Spinal cord (tissue), 10 donors: ENCODE measurements at places on chromosomes 1 and 21.
A peak's percentile ranks its signal among the peaks of the same experiment; 100 is the strongest.

DNA sequence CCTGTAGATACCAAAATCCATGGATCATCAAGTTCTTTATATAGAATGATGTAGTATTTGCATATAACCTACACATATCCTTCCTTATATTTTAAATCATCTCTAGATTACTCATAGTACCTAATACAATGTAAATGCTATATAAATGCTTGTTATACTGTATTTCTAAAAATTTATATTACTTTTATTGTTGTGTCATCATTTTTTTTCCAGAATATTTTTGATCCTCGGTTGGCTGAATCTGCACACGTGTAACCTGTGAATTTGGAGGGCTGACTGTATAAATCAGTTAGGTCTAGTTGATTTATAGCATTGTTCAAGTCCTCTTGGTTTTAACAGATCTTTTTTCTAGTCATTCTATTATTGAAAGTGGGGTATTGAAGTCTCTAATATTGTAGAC is 23.3 kb downstream of the OBSCN start:
- H3K27me3 ChIP-seq = no peaks in the 10 kb centered on the region
- no peaks in the 10 kb centered on the region for H3K4me1 ChIP-seq
- DNase-seq = no peak

- DNase-seq = no peak
- H3K27ac ChIP-seq = no peak overlapping the region
- peaks cover 2% of the 10 kb centered on the region for H3K36me3 ChIP-seq
- H3K4me1 ChIP-seq = peaks cover 44% of the 10 kb centered on the region
- no peaks in the 10 kb centered on the region for H3K27me3 ChIP-seq
Observed at GRCh38 chr1:7450838-7451237, 320.3 kb upstream of the VAMP3 start.

DNA sequence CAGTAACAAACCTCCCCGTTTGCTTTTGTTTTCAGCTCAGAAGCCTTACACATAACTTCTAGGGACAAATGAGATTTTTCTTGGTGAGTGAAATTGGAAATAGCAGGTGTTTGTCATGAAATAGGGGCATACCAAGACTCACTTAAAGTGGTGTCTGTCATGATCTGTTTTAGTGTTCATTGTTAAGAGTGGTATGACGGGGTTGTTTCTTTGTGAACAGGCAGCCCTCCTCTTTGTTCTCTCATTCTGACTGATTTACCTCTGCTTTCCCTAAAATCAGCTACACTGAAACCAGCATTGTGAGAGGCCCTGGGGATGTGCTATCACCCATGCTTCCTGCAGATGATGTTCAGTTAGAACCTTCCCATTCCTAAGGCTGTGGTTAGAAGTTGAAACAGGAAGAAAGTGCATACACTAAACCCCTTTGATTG is 2.5 kb upstream of the ERO1B start:
- H3K36me3 ChIP-seq = no peaks in the 10 kb centered on the region
- no peak overlapping the region for H3K4me3 ChIP-seq
- no peak overlapping the region for H3K27ac ChIP-seq
- peaks cover 8% of the 10 kb centered on the region for H3K4me1 ChIP-seq
- peaks cover 6% of the 10 kb centered on the region for H3K27me3 ChIP-seq
- no peak for DNase-seq

- no peak overlapping the region for H3K4me3 ChIP-seq
- no peaks in the 10 kb centered on the region for H3K27me3 ChIP-seq
- DNase-seq = no peak
- no peaks in the 10 kb centered on the region for H3K4me1 ChIP-seq
Observed at GRCh38 chr1:243594455-243594854, 255.6 kb downstream of the AKT3 start.

DNA sequence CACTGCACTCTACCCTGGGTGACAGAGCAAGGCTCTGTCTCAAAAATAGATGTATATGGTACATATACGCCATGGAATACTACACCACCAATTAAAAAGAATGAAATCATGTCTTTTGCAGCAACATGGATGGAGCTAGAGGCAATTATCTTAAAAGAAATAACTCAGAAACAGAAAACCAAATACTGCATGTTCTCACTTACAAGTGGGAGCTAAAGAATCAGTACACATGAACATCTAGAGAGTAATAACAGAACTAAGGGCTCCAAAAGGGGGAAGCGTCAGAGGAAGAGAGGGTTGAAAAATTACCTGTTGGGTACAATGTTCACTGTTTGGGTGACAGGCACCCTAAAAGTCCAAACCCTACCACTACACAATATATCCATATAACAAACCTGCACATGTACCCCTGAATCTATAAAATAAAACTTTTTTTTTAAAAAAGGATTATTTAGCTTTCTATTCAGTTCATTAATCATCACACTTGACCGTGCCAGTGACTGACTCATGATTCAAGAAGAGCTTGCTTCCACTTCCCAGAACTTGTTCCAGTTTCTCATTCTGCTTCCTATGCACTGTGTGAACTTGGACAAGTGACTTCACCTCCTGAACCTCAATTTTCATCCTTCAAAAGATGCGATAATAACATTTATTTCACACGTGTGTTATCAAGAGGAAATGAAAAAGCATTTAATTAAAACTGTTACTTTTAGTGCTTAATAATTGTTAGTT is 109.6 kb downstream of the PLPP3 start:
- H3K36me3 ChIP-seq = no peaks in the 10 kb centered on the region
- no peaks in the 10 kb centered on the region for H3K27me3 ChIP-seq
- no peak for DNase-seq
- no peak overlapping the region for H3K4me3 ChIP-seq
- H3K27ac ChIP-seq = no peak overlapping the region

DNA sequence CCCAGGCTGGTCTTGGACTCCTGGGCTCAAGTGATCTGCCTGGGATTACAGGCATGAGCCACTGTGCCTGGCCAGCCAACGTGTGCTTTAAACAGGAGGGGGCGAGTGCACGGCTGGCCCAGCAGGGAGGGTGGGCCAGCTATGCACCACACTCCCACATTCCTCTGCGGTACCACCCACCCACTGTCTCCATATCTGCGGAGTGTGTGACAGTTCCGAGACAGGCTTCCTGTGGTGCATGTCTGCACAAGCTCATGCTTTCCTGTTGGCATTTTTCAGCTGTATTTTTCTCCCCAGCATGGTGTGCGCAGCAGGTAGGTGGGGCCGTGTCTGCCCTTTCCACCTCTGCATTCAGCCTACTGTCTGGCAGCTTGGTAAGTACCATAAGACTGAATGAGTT is 183.3 kb downstream of the AJAP1 start:
- peaks cover 6% of the 10 kb centered on the region for H3K4me1 ChIP-seq
- H3K4me3 ChIP-seq = no peak overlapping the region
- no peak for DNase-seq
- no peaks in the 10 kb centered on the region for H3K36me3 ChIP-seq
- H3K27ac ChIP-seq = no peak overlapping the region

GRCh38 chr1:39758556-39759435 is 12.4 kb downstream of the OXCT2 start:
- H3K27ac ChIP-seq = no peak overlapping the region
- no peaks in the 10 kb centered on the region for H3K4me1 ChIP-seq
- peaks cover 67% of the 10 kb centered on the region for H3K36me3 ChIP-seq
- H3K4me3 ChIP-seq = no peak overlapping the region
- H3K27me3 ChIP-seq = no peaks in the 10 kb centered on the region
- DNase-seq = no peak

- peak overlapping the region; percentile 18 for H3K27ac ChIP-seq
- no peaks in the 10 kb centered on the region for H3K4me1 ChIP-seq
- no peak overlapping the region for H3K4me3 ChIP-seq
- no peaks in the 10 kb centered on the region for H3K27me3 ChIP-seq
- no peak for DNase-seq
Observed at GRCh38 chr1:161866241-161866640, 100.1 kb downstream of the ATF6 start.

- no peak for DNase-seq
- no peaks in the 10 kb centered on the region for H3K4me1 ChIP-seq
- H3K4me3 ChIP-seq = no peak overlapping the region
- H3K27me3 ChIP-seq = no peaks in the 10 kb centered on the region
- H3K36me3 ChIP-seq = no peaks in the 10 kb centered on the region
Observed at GRCh38 chr1:194024659-194025058, 838.2 kb upstream of the B3GALT2 start.

DNA sequence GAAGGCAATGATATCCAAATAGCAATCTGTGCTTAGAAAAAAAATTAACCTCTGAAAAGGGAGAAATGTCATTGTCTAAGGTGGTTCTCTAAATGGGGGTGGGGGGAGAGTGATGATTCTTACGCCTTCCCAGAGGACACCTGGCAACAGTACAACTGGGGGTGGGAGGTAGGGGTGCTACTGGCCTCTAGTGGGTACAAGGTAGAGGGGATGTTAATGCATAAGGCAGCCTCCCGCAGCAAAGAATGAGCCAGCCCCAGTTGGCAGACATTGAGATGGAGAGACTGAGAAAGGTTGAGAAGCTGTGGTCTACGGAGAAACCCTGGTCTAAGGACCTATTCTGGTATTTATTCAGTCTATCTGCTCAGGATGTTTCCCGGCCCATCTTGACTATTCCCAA is 472.2 kb upstream of the RUNX1 start:
- no peak overlapping the region for H3K4me3 ChIP-seq
- H3K27me3 ChIP-seq = no peaks in the 10 kb centered on the region
- no peak overlapping the region for H3K27ac ChIP-seq
- no peak for DNase-seq
- H3K36me3 ChIP-seq = no peaks in the 10 kb centered on the region
- no peaks in the 10 kb centered on the region for H3K4me1 ChIP-seq

- no peaks in the 10 kb centered on the region for H3K36me3 ChIP-seq
- H3K4me3 ChIP-seq = no peak overlapping the region
- no peaks in the 10 kb centered on the region for H3K4me1 ChIP-seq
Observed at GRCh38 chr1:66416295-66416694, 117.7 kb upstream of the SGIP1 start.

- no peaks in the 10 kb centered on the region for H3K36me3 ChIP-seq
- no peak overlapping the region for H3K4me3 ChIP-seq
- peak; percentile 10 for DNase-seq
- peaks cover 42% of the 10 kb centered on the region for H3K27me3 ChIP-seq
Observed at GRCh38 chr1:10834770-10835412, 38.4 kb upstream of the CASZ1 start.

DNA sequence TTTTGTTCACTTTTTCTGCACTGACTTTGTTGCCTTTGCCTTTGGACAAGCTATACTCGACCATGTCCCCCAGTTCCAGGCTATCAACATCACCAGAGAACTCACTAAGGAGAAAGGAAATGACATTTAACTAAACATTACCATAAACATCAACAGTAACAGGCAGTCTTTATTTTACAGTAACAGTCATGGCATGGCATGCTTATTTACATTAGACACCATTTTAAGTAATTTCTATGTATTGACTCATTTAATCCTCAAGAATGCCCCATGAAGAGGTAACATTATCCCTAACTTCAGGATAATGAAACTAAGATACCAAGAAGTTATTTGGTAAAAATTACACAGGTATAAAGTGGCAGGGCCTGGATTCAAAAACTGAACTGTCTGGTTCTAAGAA is 8.7 kb upstream of the NRAS start:
- H3K36me3 ChIP-seq = peaks cover 40% of the 10 kb centered on the region
- DNase-seq = no peak
- H3K4me3 ChIP-seq = no peak overlapping the region
- H3K27me3 ChIP-seq = no peaks in the 10 kb centered on the region
- H3K27ac ChIP-seq = no peak overlapping the region
